ENCODE measurements at places on chromosomes 2 and 18.

DNA sequence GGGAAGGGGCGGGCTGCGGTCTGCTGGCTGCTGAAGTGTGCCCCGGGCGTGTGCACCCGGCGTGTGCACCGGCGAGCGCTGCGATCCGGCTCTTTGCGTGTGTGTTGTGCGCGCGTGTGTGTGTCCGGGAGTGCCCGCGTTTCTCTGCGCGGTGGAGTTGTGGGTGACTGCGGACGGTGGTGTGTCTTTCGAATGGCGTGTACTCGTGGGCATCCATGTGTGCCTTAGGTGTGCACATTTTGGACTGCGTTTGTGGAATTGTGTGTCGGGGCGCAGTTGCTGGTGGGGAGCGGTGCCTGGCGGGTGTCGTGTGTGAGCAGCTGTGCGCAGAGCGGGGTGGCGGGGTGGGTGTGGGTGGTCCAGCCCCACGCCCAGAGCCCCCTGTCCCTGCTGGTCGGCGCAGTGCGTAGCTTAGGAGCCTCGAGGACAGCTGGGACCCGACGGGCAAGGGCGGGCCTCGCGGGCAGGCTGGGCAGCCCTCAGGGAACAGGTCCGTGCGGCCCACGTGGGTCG lies 533 bp downstream of the HPCAL1 start:
- DNase-seq = peak; percentile 50

GRCh38 chr2:135256531-135257260 lies 204.6 kb downstream of the RAB3GAP1 start:
- no peak for DNase-seq

DNA sequence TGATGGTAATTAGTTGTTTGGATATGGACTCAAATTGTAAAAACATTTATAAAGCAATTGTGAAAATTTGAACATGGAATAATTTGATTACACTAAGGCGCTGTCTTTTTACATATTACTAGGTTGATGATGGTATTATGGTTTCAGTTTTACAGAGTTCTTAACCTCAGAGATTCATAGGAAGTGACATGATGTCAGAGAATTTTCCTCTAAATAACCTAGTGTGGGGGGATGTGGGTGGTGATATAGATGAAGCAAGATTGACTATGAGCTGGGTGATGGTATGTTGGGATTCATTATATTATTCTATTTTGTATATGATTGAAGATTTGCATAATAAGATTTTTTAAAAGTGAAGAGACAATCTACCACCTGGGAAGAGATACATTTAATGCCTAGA lies 45.9 kb upstream of the ATP5MC3 start:
- DNase-seq = no peak

DNA sequence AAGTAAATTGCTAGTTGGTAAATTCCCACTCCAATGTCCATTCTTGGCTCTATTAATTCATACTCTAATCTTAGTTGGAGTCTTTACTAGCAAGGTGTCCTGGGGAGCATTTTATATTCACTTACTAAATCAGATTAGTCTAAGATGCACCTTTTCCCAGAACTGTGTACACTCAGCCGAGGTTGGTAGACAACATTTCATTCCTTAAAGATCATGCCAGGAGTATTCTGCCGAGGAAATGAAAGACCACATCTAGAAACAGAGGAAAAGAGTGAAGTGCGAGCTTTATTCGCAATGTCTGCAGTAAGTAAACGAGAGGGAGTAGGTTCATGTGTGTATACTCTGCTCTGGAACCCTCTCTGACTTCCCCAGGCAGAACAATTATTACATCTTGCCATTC lies 14.6 kb upstream of the KYNU start:
- no peak for DNase-seq

- peak; percentile 3 for DNase-seq
These were observed 73.1 kb downstream of the INHBB start for GRCh38 chr2:120419073-120419472.
